ENCODE measurements at places on chromosomes 2 and 18.

DNA sequence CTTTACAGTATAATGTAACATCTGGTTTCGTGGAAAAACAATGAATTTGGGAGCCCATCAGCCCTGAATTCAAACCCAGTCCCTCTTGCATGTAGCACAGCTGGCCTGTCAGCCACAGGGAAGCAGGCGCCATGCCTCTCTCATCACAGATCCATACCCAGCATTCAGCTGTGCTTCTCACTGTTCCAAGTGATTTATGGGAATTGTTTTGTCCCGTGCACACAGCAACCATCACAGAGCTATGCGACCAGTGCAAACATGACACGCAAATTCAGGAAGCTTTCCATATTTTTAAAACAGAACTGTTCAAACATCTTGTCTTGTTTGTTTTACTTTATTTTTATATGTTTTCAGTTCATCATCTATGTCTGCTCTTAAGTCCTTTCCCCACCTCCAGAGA lies 496.1 kb downstream of the EIPR1 start:
- DNase-seq: no peak

DNA sequence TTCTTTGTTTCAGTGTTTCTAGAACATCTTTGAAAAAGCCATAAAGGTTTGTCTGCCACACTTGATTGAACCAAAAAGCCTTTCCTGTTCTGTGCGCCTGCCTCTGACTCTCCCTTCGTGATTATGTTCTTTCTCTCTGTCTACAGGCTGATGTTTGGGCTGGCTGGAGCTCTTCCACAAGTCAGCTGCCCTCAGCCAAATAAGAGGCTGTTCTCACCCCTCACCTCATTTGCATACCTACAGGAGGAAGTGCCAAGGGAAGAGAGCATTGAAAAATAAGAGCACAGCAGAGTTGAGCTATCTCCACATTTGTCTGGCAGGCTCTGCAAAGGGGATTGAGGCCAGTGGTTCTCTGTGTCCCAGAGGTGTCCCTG lies 15.8 kb downstream of the INPP5D start:
- no peak for DNase-seq

DNA sequence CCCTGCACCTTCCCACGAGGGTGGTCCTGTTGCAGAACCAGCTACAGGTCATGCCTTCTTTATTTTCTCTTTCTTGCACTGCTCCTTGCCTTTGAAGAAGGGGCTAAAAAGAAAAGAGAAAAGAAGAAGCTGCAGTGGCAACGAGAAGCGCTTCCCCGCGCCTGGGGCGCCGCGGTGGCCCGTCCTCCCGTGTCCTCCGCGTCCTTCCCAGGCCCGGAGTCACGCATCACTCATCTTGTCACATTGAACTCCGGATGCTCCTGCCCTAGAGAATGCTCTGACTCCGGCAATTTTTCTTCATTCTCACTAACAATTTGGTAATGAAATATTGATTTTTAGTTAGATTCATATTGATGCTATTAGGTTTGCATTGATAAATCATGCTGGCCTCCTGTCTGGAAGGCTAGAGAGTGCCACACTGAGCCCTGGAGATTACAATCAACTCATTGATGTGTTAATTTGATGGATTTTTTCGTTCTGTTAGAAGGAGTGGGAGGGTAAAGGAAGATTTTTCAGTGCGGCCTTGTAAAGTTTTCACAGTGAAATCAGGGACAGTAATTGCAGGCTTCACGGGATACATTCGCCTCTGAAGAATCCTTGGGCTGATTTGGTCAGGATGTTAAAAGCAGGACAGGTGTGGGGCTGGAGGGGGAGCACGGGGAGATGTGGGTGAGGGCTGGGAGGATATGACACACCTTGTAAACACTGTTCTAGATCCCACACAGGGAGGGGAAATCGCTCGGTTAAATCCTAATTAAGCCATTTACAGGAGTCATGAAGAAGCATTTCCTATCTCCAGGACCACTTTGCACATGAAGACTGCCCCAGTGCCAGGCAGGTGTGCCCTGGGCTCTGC lies 349.3 kb downstream of the ZNF516 start:
- no peak for DNase-seq

DNA sequence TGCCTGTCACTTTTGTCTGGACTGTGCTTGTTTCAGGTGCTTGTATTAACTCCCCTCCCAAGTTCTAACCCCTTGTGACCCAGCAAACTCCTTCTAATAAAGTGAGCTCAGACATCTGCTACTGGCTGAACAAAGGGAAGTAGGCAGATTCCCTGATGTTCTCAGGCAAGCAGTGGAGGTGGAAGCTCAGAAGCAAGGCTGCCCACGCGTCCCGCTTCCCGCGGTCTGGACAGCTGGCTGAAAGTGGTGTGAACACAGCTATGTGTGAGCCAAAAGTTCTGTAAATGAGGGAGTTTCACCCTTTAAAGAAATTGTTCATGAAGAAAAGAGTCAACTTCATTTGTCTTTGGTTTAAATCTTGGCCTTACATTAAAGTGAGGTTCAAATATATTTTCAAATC lies 40.0 kb downstream of the NAPG start:
- DNase-seq: no peak

GRCh38 chr2:166127217-166128155 lies at the start of gene SCN1A:
TSS of gene SCN1A (minus strand) at chr2:166128020. CDS start at chr2:166073621, 54,399 bp downstream.
- no peak for DNase-seq

- DNase-seq: no peak
Measured at GRCh38 chr18:11963991-11964484, 17.3 kb upstream of the IMPA2 start.

GRCh38 chr2:31066551-31066950 lies 71.7 kb downstream of the GALNT14 start:
- no peak for DNase-seq

- DNase-seq: no peak
Measured at GRCh38 chr2:80302314-80303005, 2.1 kb downstream of the LRRTM1 start.

- DNase-seq: no peak
Measured at GRCh38 chr2:58131191-58132011, 84.8 kb downstream of the VRK2 start.

All from ovary (tissue), 10 donors.